ENCODE measurements at places on chromosomes 3 and 15.
A peak's percentile ranks its signal among the peaks of the same experiment; 100 is the strongest.

DNA sequence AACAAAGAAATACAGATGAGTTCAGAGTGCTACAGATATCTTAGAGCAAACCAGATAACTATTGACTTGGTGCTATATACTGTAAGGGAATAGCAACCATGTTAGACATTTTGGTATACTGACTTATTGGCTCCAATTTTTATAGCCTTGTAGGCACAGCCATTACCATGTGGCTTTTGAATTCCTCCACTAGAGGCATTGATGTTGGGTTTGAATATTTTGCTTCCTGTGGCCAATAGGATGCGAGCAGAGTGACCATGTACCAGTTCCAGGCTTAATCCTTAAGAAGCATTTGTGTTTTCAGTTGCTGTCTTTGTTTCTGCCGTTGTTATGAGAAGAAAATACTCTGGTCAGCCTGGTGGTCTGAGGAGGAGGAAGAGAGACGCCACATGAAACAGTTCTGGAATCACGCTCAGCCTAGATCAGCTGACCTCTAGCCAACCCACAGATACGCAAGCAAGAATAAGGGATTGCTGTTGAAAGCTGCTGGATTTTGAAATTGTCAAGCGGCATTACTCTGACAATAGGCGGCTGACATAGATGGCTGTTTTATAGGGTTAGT is 109.4 kb upstream of the TNIK start:
- peak; percentile 20 for DNase-seq

DNA sequence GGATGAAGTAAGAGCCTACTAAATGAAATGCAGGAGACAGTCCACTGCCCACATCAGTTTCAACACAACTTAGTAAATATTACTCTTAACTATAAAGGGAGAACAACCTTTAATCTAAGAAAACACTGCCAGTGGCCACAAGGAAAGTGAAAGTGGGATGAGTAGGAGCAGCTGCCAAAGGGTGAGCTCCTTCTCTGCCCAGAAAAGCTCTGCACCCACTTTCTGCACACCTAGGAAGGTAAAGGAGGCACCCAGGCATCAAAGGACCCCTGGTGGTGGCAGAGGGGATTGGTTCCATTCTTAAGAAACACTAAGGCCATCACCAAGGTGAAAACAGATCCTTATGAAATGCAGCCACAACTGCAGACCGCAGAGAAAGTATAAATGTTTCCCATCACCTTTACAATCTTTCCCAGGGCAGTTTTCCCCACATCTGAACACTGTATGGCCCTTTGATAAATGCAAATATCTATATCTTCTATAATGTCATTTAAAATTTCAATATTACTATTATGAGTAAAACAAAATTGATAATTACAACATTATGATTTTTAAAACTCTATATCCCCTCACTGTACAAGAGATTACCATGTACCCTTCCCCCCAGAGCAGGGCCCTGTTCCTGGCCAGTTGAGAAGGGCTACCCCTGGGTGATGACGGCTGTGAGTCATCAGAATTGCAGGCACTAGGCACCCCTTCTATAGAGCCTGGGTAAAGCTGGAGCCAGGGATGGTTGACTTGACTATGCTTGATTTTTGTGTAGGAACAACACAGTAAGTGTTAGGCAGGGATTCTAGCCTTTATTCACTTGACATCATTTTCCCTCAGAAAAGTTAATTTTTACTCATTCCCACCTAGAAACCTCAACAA is 92.0 kb downstream of the SNRK start:
- peak; percentile 59 for DNase-seq

GRCh38 chr3:141070727-141071357 is 19.7 kb downstream of the SPSB4 start:
- no peak for DNase-seq

DNA sequence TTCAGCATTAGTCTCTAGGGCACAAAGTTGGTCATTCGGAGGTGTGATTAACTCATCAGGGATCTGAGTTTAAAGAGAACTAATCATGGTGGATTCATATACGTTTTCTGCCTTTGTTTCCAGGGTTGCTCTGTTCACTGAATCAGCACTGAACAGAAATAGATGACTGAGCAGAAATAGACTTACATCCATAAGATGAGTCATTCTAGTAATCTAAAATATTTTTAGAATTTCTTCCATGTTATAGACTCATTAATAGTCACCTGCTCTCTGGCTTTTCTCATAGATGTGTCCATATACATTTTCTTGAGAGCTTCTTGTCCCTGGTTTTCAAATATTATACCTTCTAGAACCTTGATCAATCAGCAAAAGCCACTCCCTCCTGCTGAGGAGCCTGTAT is 837.6 kb upstream of the DPPA4 start:
- DNase-seq: peak; percentile 61

- no peak for DNase-seq
These were observed 4.0 kb downstream of the SPSB4 start for GRCh38 chr3:141055136-141055535.
